Neuronal stem cell (in vitro differentiated cells): ENCODE measurements at places on chromosomes 7 and 10.

GRCh38 chr10:131822692-131823245 lies 78.0 kb upstream of the PPP2R2D start:
- DNase-seq, result no peak

- no peak for DNase-seq
Observed at GRCh38 chr10:89643431-89643811, 1.6 kb downstream of the PANK1 start.

DNA sequence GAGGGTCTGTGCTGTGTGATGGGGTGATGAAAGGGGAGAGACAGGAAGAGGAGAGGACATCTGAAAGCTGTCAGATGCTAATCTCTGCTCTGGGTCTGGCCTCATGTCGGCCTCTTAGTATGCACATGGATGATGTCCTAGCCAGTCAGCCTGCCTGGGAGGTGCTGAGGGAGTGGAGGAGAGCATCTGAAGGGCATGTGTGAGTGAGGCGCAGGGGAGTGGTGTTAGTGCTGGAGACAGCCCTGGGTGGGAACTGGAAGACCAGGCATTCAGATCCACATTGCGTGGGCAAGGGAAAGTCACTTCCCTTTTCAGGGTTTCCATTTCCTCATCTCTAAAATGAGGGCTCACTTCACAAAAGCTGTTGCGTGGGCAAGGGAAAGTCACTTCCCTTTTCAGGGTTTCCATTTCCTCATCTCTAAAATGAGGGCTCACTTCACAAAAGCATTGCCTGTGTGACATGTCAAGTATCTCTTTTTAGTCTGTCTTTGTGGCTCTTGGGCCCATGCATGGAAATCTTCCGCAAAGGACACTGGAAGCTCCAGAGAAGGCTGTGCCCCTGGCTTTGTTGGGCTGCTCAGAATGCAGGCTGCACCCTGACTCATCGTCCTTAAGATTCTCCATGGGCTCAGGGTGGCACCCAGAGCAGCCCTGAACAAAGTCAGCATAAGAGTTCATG lies 10.0 kb downstream of the SFTPD start:
- DNase-seq, result no peak

- no peak for DNase-seq
Observed at GRCh38 chr7:151689196-151689971, 169.7 kb upstream of the RHEB start.

DNA sequence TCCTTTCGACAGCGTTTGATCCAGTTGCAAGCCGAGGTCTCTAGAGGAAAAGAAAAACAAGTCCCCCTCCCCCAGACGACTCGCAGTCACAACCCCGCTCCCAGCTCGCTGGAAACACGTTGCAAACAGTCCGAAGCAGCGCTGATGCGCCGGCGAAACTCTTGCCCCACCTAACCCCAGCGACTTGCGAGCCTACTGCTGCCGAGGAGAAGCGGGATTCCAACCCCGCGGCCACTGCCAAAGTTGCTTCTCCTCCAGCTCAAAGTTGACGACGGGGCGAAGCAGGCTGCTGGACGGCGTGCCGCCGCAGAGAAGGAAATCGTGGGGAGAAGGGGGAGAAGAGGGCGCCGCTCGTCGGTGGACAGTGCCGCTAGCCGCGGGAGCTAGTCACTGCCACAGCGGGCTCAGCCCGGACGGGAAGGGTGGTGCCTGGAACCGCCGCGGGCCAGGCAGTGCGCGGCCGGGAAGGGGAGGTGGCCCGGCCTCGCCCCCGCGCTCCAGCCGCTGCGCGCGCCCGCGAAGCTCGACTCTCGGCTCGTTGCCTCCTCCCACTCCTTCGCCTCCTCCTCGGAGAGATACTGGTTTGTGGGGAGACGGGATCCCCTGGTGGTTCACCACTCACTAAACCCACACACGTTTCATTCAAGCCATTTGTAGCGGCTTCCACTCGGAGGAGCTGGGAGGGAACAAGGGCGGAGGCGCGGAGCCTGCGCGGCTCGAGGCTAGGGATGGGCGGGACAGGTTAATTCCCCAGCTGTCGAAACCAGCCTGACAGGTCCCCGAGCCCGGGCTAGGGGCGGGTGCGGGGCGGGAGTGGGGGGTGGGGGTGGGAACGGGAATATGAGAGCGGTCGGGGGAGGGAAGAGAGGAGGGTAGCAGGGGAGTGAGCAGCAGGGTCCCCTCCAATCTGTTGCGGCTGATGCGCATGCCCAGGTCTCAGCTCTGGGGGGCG lies at the start of gene GPR37:
Gene GPR37 (minus strand): TSS at position 392 of the 952 bp plus-strand sequence. CDS start 816 bp downstream, outside the sequence.
- peak; percentile 70 for DNase-seq

DNA sequence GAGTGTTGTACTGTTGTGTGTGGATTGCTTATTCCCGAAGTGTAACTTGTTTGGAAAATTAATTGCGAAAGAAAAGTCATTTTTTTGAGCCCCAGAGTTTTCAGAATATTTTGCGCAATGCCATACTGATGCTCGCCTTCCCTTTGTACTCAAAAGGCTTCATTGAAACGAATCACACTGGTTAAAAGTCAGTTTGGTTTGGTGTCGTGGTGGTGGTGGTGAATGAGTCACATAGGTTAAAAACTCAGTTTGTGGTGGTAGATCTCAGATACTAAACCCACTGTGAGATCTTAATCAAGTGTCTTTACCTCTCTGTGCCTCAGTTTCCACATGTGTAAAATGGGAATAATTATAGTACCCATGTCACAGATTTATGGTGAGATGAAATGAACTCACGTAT lies 61.1 kb upstream of the IL6 start:
- DNase-seq, result no peak
